H1 (cell line): ENCODE measurements at places on chromosomes 2 and 18. TPM values are rescaled to one million over a fixed set of nuclear protein-coding genes. Genes with fewer than 3 reads are reported as not detected.

Gene DLX1
- not detected in 2 replicates for total RNA-seq

GRCh38 chr2:240919786-240920782, 13.9 kb downstream of the CROCC2 start:
- no peaks in the 10 kb centered on the region for H3K36me3 ChIP-seq
- no peak overlapping the region for H3K27ac ChIP-seq
- no peak overlapping the region for H3K4me3 ChIP-seq
- DNase-seq = no peak

GRCh38 chr2:237868631-237869342, 9.4 kb downstream of the RAMP1 start:
- DNase-seq = no peak
- no peaks in the 10 kb centered on the region for H3K36me3 ChIP-seq
- no peaks in the 10 kb centered on the region for H3K27me3 ChIP-seq
- H3K27ac ChIP-seq = no peak overlapping the region

Gene TRPM8
- total RNA-seq = 0.54 TPM in 1 of 2 replicates, not detected in the other

GRCh38 chr2:235561450-235561849, 67.6 kb downstream of the AGAP1 start:
- H3K4me3 ChIP-seq = no peak overlapping the region
- H3K27ac ChIP-seq = no peak overlapping the region
- no peaks in the 10 kb centered on the region for H3K36me3 ChIP-seq
- H3K4me1 ChIP-seq = peaks cover 2% of the 10 kb centered on the region; the same call in 1 of the 2 replicates
- DNase-seq = no peak

DNA sequence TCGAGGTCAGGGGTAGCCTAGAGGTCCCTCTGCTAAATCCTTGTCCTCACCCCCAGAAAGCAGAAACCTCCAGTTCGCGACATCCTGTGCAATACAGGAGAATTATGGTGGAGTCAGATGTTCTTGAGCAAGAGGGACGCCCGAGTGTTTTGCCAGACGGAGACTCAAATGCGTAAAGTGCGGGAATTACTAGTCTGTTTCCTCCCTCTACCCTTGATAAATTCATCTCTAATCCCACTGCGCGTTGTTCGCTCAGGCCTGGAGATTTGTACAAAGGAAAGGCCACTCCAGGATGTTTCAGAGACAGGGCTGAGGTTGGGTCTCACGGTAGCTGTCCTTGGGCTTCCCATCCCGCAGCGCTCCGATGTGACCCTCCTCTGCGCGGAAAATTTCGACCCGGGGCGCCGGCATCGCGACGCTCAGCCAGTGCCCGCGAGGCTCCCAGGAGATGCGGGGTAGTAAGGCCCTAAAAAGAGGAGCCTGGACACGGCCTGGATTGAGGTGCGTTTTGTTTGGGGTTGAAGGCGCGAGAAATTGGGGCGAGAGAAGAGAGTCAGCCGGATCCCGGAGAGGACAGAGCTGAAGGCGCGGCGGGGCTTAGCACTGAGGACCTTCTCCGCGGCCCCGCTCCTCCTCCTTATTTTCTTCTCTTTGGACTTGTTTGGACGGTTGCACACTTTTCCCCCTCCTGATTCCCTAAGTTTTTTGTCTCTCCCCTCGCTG, 2.6 kb upstream of the NEUROD1 start:
- H3K27ac ChIP-seq = no peak overlapping the region
- DNase-seq = no peak
- no peaks in the 10 kb centered on the region for H3K36me3 ChIP-seq
- H3K4me3 ChIP-seq = peak overlapping the region; percentile 22
- peaks cover 31% of the 10 kb centered on the region for H3K4me1 ChIP-seq

Gene ITGA4
- total RNA-seq = 2.0 and 2.1 TPM in 2 replicates

DNA sequence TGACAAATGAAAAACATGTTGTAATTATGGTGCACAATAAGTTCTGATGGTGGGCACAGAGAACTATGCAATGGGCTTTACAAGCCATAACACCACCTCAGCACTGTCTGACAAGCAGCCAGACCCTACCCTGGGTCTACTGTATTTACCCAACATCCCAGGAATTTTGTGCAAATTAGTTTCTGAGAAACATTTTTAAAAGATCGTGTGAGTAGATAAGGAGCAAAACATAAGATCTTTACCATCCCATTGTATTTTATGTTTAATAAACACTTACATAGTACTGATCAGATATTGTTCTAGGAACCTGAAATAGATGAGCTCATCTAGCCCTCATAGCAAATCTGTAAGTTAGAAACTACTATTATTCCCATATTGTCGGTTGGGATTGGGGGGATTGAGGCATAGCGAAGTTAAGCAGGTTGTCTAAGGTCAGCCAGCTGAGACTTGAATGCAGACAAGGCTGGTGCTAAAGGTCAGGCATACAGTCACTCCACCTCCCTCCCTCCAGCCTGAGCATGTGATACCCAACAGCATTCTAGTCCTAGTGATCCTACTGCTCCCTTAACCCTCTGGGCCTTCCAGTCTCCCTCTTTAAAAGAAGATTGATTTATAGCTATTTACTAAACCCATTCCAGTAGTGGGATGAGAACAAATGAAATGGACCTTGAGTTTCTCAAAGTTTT, 67.4 kb upstream of the STAM2 start:
- H3K4me3 ChIP-seq = no peak overlapping the region
- DNase-seq = no peak
- H3K27ac ChIP-seq = no peak overlapping the region
- no peaks in the 10 kb centered on the region for H3K36me3 ChIP-seq
- H3K4me1 ChIP-seq = no peaks in the 10 kb centered on the region

DNA sequence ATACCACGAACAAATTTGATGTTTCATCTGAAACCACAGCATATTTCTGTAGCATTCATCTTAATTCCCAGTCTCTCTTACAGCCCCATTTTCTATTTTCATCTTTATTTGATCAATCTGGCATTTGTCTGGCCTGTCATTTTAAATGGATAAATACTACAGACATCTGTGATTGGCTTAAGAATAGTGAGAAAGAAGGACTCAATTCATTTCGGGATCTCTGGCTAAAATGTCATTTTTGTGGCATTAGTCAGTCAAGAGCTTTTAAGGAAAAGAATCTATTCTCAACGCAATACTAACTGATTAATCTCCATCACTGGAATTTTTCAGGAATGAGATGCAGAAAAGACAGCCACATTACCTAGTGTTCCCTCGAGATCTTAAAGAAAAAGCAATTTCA, 585.9 kb downstream of the IRS1 start:
- no peak overlapping the region for H3K4me3 ChIP-seq
- no peak for DNase-seq
- H3K36me3 ChIP-seq = no peaks in the 10 kb centered on the region
- H3K27ac ChIP-seq = no peak overlapping the region
- no peaks in the 10 kb centered on the region for H3K27me3 ChIP-seq

- H3K4me1 ChIP-seq = peaks cover 2% of the 10 kb centered on the region; the same call in 1 of the 2 replicates
- DNase-seq = no peak
- H3K27ac ChIP-seq = no peak overlapping the region
- no peak overlapping the region for H3K4me3 ChIP-seq
These were observed 362.6 kb upstream of the SPRED2 start for GRCh38 chr2:65794994-65795393.

DNA sequence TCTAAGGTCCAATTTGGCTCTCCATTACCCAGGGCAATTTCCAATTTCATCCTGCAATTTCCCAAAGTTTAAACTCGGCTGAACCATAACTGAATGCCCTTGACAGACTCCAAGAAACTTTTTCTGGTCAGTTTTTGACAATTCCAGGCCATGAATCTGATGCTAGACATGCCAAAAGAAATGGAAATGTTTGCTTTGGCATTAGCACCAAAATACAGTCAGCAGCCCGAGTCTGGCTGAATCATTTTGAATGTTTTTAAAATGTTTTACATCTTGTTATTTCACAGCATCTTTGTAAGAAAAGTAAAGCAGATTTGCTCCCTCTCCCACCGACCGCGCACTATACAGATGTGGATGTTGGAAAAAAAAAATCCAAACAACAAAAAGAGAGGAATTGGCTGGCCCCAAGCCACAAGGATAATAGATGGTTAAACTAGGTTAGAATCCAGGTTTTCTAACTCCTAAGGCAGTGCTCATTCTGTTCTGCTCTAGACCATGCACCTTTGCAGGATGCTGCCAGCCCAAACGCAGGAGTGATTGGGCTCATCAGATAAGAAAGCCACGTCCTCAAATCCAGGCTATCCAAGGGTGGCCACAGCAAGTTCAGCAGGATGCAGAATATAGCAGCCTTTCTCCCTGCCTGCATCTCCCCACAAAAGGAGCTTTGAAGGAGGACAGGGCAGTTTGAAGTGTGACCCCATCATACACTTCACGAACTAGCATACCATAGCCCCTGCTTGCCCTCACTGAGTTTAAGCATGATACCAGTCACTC, 167.5 kb downstream of the ALK start:
- H3K27me3 ChIP-seq = no peaks in the 10 kb centered on the region
- no peaks in the 10 kb centered on the region for H3K36me3 ChIP-seq
- no peak overlapping the region for H3K27ac ChIP-seq
